ENCODE measurements at places on chromosomes 4 and X. TPM values are rescaled to one million over a fixed set of nuclear protein-coding genes. Genes with fewer than 3 reads are reported as not detected.

DNA sequence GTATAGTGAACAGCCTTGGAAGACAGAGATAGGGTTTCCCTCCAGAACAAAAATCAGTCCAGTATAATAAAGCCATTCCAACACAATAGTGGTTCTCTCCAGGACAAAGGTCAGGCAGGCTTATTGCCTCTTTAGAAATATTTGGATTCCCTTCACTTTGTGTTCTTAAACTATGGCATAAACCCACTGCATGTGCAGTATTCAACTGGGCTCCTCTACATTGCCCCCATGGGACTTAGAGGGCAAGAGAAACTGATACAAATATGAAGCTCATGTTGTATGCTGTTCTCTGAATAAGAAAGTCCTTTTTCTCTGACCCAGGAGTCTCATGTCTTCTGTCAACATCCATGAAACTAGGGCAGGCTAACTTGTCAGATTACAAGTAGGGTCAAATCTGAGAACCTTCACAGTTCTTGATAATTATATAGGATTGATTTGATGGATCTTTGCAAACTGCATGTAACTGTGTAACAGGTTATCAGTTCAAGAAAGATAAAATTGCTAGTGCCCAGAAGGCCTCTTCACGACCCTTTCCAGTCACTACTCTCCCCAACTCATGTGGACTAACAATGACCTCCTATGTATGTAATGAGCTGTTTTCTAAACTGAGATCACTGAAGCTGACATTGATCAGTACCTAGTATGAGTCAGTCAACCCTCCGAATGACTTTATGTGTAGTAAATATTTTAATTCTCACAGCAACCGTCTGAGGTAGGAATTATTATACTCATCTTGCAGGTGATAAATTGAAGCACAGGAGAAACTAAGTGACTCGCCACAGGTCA lies 31.9 kb upstream of the FAM9C start:
- H3K36me3 ChIP-seq, result no peaks in the 10 kb centered on the region
- peaks cover 19% of the 10 kb centered on the region for H3K4me1 ChIP-seq
- no peak overlapping the region for H3K4me3 ChIP-seq
- no peak overlapping the region for H3K27ac ChIP-seq

DNA sequence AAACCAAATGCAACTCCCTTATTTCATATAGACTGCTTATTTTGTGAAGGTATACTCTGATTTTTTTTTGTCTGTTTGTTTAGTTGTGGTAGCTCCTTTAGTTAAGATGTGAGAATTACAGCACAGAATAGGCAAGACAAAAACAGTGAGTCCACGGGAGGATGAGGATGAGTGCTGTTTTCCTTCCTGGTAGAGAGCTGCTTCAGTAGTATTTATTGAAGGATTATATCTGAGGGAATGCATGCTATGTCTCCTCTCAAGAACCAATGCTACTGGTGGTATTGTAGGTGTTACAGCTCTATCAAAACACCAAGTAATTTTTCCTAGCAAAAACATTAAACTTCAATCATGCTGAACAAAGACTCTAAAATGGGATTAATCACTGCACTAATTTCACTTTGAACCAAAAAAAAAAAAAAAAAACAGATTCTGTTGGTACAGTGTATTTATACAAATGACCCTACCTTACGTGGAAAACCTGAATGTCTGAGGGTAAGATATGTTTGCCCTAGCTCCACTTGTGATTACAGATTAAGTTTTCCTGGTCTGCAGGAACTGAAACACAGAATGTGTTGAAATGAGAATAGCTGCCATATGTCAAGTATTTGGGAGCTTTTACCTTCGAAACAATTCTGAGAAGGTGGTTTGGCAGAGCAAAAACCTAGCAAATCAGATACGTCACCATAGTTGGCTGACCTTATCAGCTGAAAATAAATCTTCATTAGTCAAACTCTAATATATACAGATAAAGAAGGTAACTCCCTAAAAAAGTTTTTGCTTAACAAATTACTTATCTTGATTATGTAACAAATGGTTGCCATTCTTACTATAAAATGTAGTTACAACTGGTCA lies 40.3 kb downstream of the PPP3CA start:
- no peak overlapping the region for H3K27ac ChIP-seq
- H3K4me3 ChIP-seq, result no peak overlapping the region
- DNase-seq, result no peak
- peaks cover 32% of the 10 kb centered on the region for H3K4me1 ChIP-seq

GRCh38 chrX:43706786-43707370 lies 50.8 kb downstream of the MAOA start:
- H3K27ac ChIP-seq, result no peak overlapping the region
- H3K27me3 ChIP-seq, result no peaks in the 10 kb centered on the region
- H3K36me3 ChIP-seq, result no peaks in the 10 kb centered on the region
- DNase-seq, result no peak

- DNase-seq, result no peak
Observed at GRCh38 chr4:158590306-158590705, 68.6 kb downstream of the RXFP1 start.

DNA sequence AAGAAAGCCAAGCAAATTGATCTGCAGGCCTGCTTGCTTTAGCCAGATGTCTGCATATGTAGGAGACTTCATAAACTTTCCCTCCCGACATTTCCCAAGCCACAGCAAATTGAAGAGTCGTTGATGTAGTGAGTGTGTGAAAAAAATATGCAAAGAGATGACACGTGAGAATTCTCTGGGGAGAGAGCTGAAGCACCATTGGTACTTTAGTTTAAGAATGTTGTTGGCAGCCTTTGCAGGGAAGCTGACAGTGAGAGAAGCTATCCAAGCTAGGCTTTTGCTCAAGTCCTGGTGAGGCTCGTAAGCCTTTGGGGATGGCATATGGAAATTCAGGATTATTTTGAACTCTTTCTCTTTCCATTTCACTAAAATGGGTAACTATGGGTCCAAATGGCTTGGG lies 87.5 kb downstream of the GLRA2 start:
- no peak overlapping the region for H3K27ac ChIP-seq
- H3K36me3 ChIP-seq, result no peaks in the 10 kb centered on the region
- H3K4me3 ChIP-seq, result no peak overlapping the region
- H3K4me1 ChIP-seq, result no peaks in the 10 kb centered on the region

Gene IGSF1
- total RNA-seq, result not detected

Gene DACH2
- not detected for total RNA-seq

Gene NLGN4X
- 1.2 TPM for total RNA-seq
